ENCODE measurements at places on chromosomes 11 and 22.
A peak's percentile ranks its signal among the peaks of the same experiment; 100 is the strongest.

DNA sequence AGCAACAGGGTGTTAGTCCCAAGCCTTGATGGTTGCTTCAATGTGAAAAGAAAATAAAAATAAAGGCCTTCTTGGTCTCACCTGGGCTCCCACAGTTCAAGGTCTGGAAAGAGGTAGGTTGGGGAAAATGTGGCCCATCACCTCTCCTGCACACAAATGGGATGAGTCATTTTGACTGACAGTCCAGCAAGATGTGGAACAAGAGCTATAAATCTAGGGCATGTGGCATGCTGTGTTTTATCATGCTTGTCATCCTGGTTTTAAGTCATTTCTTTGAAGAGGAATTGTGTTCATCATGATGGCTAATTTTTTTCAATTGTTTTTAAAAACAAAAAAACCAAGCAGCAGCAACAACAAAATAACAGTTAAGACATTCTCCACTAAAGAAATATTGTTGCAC is 503.7 kb downstream of the NTM start:
- DNase-seq, result no peak

DNA sequence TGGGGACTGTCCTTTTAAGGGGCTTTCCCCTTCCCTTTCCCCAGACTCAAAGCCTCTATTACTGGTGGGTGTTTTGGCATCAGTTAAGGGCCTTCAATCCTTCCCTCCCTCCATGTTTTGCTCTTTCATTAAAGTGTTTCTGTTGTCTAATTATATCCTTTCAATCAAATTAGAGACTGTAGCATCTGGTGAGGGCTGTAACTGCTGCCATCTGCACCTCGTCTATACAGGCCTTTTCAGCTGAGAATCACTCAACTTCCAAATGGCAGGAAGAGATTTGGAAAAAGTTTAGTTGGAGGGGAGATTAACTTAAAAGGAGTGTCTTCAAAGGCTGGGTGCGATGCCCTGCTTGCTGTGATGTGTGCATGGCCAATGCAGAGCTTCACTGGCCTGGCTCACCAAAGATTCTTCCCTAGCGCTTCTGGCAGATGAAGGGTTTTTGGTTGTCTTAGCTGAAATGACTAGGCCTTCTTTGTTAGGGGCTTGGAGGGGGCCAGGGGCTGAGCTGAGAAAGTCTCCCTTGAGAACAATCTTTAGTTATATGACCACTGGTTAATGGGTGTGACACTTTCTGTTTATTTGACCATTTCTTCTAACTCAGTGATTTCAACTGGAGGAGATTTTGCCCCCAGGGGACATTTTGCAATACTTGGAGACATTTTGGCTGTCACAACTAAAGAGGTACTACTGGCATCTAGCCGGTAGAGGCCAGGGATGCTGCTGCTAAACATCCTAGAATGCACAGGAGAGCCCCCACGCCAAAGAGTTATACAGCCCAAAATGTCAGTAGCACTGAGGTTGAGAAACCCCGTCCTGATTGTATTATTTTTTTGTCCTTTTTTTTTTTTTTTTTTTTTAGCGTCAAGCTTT is 7.5 kb downstream of the KREMEN1 start:
- DNase-seq, result no peak

DNA sequence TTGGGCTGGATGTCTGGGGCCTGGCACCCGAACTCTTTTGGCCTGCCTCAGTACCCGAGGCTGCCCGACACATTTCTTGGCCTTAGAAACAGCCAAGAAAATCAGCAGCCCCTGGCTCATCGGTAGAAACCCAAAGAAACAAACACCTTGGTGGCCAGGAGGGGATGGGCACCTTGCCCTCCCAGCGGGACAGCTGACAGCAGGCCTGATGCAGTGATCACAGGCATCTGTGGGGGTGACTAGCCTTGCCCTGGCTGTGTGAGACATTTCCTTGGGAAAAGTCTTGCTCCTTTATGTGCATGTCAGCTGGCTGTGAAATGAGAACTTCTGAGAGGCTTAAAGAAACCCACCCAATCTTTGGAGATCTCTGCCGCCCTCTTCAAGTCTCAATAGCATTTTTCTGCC is 60.9 kb downstream of the SMIM38 start:
- DNase-seq, result peak; percentile 33

DNA sequence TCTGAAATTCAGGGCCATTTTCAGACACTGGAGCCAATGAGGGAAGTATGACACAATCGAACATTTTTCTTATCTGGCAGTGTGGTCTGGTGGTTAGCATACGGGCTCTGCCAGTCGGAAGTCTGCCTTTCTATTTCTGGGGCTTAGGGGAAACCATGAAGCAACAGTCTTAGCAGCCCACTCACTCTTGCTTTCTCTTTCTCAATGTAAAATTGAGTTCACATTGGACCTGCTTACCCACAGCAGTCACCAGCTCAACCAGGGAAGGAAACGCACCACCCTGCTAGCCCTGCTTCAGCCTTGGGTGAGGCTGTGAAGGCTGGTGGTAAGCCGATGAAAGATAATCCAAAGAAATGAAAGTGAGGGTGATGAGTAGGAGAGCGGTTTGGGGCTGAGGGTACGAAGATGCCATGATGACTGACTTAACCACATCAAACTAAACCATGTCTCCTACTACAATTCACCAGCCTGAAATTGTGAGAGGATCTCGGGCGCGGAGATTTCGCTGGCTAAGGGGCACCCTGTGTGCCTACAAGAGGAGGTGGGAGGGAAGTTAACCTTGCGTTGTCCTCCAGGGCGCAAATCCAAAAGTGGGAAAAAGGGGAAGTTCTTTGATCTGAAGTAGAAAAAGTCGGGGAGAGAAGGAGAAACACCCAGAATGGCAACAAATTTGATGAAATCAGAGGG is 2.0 kb upstream of the LMO2 start:
- DNase-seq, result no peak

DNA sequence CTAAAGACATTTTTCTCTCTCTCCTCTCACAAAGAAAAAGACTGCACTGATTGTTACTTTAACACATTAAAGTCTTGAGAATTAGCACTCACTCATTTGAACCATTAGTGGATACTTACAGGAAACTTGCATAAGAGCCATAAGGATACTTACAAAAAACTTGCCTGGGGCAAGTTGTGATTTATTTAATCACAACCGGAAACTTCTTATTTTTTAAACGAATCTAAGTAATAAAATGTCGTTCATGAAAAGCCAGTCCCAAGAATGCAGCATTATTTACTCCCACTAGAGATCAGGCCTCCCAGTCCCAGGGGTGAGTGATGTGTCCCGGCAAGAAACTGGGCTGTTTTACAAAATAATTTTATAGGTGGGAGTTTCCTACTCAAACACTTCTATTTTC is 59.3 kb upstream of the TTC12 start:
- DNase-seq, result no peak

- DNase-seq, result peak; percentile 99
These were observed 1.8 kb upstream of the CCND1 start for GRCh38 chr11:69638941-69639681.

DNA sequence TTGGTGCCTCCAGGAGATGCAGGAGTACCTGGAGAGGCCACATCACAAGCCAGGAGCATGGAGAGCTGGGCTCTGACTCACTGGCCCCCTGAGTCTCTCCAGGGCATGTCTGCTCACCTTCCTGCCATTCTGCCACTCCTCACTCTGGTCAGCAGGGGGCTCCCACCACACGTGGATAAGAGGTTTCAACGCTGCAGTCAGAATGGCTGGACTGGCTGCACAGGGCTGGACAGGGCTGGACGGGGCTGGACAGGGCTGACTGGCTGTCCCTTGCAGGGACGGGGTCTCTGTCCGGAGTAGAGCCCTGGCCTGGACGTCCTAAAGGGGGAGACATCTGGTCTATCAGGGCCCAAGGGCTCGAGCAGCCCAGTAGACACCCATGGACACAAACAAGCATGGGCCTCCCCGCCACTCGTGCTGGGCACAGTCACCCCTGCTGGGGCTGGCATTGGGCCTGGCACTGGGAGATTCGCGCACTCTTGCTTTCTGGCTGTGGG is 34.6 kb downstream of the CYTH4 start:
- peak; percentile 93 for DNase-seq

DNA sequence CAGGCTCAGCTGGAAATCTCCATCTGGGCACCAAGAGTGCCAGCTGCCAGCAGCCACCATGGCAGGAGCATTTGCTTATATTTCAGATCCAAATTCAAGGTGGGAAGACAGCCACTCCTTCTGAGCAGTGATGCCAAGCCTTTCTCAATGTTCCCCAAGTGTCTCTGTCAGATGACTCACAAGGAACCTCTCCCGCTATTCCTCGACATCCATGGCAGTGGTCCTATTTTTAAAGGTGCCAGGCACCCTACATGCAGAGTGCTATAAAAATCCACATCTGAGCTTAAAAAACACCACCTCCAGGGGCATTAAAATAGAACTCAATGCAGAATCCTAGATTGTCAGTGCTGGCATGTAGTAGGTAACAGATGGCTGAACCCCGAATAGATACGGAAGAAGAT is 112.1 kb downstream of the SLC1A2 start:
- DNase-seq, result no peak

GRCh38 chr22:22657712-22658111 is 13.3 kb downstream of the GGTLC2 start:
- no peak for DNase-seq

DNA sequence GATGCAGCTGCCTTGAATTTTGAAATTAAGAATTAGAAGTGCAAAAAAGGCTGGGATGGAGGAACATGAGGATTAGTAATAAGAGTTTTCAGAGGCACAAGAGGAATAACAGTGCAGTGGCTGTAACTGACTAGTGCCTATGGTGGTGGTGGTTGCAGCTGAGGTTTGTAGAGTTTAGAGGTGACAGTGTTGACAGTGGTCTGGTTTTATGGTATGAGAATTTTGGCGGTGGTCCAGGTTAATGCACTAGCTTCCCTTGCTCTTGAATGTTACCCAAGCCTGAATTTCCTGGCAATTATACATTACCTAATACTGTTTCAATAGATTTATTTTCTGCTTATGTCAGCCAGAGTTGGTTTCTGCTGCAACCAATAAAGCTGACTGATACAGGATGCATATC is 112.8 kb upstream of the C11orf87 start:
- no peak for DNase-seq

GRCh38 chr22:23574371-23574811 is 5.7 kb downstream of the IGLL1 start:
- peak; percentile 69 for DNase-seq

DNA sequence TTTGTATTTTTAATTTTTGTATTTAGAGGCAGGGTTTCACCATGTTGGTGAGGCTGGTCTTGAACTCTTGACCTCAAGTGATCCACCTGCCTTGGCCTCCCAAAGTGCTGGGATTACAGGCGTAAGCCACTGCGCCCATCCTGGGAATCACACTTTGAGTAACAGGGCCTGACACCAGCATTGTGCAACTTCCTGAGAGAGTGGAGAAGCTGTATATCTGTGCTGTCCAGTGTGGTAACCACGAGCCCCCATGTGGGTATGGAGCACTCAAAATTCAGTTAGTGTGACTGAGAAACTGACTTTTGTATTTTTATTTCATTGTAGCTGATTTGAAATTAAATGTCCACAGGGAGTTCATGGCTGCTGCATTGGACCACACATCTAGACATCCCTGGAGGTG is 36.2 kb downstream of the MPPED1 start:
- DNase-seq, result no peak

DNA sequence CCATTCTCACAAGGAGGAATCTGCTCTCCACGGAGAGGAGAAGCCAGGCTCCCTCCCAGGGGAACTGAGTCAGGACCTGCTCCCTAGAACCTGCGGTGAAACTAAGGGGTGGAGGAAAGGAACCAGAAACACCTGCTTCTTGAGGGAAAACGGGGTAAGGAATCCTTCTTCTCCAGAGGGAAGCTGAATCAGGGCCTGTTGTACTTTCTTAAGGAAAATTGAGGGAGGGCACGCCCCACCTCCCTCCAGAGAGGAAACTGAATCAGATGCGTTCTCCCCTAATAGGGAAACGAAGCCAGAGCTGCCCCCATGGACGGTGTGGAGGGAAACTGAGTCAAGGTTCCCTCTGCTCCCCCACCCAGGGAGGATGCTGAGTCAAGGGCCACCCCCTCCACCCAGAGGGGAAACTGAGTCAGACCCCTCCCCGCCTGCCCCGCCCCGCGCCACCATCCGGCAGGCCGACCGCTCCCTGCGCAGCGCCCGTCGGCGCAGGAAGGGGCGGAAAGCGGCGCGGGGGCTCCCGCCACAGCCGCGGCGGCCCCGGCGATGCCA is 393 bp downstream of the RELA start:
- no peak for DNase-seq

- DNase-seq, result no peak
These were observed 10.7 kb downstream of the RHOG start for GRCh38 chr11:3830088-3830487.

DNA sequence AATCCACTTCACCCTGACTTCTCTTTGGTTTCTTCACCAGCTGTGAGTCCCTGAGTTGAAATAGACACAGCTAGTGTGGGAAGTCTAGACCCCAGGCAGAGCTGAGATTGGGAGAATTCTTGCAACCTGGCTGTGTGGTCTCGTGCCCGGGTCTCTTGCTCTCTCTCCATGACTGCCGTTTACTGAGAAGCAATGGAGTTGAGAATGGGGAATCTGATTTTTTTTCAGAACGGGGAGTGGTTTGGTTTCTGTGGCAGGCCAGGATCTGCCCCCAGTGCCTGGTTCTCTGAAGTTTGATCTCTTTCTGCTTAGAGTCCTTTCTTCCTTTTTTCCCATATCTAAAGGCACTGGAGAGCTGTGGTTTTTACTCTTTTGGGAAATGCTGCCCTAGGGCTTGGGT is 1.5 kb downstream of the SIDT2 start:
- peak; percentile 54 for DNase-seq

DNA sequence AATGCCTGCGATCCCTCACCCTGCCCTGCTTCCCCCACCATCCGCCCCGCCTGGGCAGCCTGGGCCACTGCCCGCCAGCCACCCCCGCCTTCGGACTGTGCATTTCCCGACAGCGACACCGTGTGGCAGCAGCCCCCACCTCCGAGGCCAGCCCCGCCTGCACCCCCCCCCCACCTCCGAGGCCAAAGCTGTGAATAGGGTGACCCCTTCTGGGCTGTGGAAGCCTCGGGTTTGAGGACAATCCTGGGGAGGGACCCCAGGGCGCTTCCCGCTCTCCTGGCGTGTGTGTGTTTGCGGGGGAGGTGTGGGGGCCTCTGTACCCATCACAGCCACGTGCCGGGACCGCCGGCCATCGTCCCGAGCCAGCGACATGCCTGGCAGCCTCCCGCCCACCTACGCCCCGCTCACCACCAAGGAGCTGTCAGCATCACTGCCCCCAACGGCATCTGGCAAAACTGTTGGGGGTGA is 33.8 kb upstream of the PPARA start:
- peak; percentile 98 for DNase-seq

GRCh38 chr11:65610404-65610803 is 3.6 kb downstream of the MAP3K11 start:
- DNase-seq, result no peak

DNA sequence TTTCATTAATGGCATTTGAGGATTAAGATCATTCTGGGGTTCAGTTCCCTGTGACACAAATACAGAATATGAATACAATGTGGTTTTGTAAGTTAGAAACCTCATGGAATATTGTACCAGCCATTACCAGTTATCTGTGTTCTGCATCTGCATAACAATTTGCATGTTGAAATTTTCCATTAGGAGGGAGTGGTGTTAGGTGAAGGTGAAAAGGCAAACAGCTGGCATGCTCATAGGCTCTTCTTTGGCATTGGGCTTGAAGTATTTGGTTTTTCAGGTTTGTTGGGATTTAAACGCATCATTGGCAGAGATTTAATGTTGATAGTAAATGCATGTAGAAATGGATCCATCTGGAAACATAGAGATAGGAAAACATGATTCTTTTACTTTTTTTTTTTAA is 18.6 kb downstream of the RTN3 start:
- no peak for DNase-seq

Data from endodermal cell (in vitro differentiated cells).